ENCODE measurements at places on chromosomes 12 and 14.

GRCh38 chr12:111841236-111841749 lies 735 bp upstream of the MAPKAPK5 start:
- no peak for DNase-seq

DNA sequence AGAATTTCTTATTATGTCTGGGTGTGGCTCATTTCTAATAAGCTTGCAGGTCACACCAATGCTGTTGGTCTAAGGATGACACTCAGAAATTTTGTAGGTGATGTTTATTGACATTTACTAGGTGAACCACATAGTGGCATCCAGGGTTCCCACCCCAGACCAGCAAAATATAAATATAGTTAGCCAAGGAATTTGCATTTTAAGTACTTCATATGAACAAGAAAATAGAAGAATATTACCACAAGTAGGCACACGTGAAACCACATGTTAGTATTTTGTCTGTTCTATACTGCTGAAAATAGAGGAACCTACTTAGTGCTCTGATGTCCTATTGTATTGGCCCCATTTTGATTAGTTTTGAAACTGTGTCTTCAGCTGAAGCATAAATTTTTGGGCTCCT lies 71.1 kb downstream of the USP15 start:
- DNase-seq, result peak; percentile 5

- DNase-seq, result peak; percentile 40
These were observed 30.5 kb upstream of the AP4S1 start for GRCh38 chr14:30994681-30995620.

DNA sequence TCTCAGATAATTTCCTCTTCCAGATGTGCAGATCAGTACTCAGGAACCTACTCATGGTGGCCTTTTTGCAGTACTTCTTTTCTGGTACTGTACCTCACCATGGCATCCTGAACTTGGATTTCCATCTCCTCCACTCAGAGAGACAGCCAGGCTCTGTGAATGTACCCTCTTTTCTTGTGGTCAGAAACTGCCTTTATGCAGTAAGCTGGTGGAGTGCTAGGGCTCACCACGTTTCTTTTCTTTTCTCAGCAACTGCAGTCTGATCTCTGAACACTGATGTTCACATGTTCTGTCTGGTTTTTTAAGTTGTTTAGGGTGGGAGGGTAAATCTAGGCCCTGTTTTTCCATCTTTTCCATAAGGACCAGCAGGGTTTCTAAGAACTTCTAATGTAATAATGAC lies 99.8 kb upstream of the NRXN3 start:
- DNase-seq, result no peak

DNA sequence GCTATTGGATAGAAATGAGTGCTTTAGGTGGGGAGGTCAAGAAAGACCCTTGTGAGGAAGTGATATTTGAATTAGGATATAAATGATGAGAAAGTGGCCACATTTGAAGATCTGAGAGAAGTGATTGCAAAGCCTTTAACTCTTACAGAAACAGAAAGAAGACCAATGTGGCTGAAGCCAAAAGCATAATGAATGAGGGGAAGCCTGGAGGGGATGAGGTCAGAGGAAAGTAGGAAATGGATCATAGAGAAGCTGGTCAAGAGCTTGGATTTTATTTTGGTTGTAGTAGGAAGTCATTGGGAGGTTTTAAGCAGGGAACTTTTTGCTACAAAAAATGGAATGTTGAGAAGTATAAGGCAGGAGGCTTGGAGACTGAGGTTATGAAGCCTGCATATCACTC lies 3.5 kb upstream of the GYS2 start:
- DNase-seq, result no peak

DNA sequence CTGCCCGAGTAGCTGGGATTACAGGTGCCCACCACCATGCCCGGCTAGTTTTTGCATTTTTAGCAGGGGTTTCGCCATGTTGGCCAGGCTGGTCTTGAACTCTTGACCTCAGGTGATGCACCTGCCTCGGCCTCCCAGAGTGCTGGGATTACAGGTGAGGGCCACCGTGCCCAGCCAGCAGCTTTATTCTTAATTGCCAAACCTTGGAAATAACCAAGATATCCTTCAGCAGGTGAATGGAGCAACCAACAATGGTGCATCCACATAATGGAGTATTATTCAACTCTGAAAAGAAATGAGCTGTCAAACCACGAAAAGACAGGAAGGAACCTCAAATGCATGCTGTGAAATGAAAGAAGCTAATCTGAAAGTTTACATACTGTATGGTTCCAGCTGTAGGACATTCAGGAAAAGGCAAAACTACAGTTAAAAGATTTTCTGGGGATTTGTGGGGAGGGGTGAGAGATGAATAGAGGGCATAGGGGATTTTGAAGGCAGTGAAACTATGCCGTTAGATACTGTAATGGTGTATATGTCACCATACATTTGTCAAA lies 118.8 kb upstream of the CCND2 start:
- DNase-seq, result no peak

GRCh38 chr12:128474916-128475315 lies 207.9 kb downstream of the TMEM132C start:
- no peak for DNase-seq

GRCh38 chr14:56207626-56208292 lies 89.5 kb downstream of the PELI2 start:
- no peak for DNase-seq

DNA sequence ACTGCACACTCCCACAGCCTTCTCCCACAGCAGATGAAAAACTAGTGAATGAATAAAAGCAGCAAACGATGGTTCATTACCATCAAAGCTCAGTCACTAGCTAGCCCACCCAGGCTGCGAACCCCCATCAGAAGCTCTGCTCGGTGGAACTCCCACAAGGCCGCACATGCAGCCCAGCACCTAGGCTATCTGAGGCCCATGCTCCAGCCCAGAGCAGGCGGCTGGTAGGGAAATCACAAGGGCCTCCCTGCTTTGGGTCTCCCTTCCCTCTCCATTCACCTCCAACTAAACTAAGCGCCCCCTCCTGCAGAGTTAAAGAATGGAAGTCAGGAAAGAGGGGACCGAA lies 69.0 kb downstream of the ITPK1 start:
- DNase-seq, result no peak

GRCh38 chr12:63977441-63977840 lies 132.9 kb downstream of the SRGAP1 start:
- peak; percentile 63 for DNase-seq

- DNase-seq, result no peak
These were observed 38.0 kb downstream of the IQSEC3 start for GRCh38 chr12:104551-105081.

DNA sequence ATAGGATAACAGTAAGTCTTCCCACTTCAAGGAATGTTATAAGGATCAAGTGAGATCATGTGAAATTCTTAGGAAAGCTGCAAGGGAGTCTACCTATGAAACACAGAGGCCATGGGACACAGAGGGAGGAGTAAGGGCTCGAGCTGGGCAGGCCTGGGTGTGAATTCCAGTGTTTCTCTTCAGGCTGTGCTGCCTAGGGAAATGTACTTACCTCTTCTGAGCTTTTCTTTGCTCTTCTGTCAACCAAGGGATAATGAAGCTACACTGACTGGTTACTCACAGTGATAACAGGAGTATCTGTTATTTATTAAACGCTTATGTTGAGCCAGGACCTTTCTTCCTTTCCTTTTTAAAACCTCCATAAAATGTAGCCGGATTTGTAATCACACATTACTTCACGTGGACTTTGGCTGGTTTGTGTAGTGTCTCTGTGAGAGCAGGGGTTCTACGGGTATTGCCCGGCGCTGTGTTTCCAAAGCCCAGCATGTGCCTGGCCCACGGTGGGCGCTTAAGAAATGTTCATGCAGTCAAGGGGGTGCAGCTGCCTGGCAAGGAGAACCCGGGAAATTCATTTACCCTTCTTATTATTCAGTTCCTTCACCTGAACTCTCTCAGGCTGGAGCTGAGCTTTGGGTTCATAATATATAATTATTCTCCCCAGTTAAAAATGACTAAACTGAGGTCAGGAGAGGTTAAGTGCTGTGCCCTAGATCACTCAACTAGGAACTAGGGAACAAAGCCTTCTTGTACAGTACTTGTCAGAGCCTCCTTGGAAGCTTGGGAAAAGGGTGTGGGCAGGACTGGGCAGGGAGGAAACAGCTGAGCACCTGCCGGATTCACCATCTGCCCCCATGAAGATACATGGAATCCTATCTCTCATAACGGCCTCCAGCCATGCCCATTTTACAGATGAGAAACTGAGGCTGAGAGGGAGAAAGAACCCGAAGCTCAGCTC lies 214.2 kb downstream of the CACNA1C start:
- DNase-seq, result no peak

DNA sequence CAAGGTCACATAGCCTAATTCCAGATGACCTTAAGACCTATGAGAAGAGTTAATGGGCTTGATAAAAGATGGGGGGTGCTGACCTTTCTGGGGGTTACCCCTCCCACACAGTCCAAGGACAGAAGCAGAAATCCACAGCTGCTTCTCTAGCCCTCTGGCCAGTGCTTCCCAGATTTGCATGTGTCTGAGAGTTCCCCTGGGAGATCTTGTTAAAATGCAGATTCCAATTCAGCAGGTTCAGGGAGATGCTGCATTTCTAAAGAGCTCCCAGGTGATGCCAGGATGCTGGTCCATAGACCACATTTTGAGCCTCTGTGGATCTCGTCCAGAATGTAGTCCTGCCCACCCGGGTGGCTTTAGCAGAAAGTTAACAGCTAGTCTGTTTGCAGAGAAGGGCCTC lies 82.1 kb downstream of the WSCD2 start:
- no peak for DNase-seq

DNA sequence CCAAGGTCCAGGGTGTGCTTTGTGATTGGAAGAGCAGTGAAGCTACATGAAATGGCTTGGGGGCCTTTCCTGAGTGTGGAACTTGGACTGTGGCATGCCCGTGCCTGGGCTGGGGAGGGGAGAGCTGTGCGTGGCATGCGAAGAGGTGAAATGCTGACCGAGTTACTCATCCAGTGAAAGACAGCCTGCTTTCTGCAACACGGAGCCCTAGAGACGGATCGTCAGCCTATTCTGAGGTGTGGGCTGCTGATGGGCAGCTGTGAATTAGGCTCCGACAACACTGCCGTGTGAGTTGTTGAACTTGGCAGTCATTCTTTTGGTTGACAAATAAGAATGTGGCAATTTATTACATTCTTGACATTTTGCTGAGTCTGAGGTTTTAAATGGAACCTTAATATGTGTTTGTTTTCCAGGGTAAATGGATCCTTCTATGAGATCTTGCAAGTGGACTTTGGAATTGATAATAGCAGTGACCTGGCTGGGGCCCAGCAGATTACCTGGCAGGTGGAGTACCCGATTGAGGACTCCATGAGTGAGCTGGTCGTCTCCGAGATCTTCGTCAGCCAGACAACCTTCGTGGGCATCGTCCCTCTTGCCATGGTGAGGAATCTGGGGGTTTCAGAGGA lies 453.9 kb downstream of the AACS start:
- DNase-seq, result no peak

- no peak for DNase-seq
These were observed 22.8 kb downstream of the ANO2 start for GRCh38 chr12:5921966-5922899.

DNA sequence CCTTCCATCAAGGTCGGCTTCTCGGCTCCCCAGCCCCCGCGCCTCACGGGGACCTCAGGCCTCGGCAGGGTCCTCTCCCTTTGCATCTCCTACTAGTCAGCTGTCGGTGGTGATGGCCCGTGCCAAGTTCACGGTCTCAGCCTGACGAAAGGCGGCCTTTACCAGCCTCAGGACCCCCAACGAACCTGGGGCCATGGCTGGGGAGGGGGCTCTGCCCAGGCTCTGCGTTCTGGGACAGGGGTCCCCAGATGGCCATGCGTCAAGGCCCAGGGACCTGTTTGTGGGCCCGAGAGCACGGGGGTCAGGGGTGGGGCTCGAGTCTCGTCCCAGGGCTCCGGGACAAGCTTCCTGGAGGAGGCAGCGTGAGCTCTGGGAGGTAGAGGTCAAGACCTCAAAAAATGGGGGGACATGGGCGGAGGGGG lies 32.8 kb upstream of the DEGS2 start:
- no peak for DNase-seq

DNA sequence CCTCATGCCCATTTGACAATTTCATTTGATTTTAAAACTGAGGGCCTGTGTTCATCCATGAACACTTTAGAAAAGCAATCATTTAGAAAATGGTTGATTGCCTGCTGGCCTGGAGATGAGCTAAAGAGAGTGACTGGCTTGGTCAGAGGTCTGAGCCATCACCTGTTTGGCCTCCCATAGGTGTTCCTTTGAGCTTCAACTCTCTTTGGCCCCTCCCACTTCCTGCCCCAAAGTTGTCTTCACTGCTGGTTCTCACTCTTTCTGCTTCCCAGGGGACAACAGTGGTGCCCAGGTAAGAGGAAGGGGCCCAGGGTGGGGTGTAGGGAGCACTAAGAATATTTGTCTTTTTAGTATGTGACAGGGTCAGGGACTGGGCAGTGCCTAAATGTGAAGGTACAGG lies 4.9 kb upstream of the TCP11L2 start:
- DNase-seq, result no peak

DNA sequence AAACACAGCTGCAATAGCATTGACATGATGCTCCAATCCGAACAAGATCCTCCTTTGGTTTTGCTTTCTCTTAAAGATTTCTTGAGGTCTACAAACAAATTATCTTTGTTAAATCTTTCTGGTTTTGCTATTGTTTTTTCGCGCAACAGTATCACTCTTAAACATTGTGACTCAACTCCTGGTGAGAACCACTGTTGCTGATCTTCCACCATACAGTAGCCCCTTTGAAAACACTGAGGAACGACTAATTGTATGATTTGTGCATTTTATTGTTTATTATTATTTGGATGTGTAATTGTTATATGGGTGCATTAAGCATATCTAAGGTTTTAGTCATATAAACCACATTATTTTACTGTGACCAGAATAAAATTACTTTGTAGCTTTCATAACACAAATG lies 282.8 kb downstream of the EGLN3 start:
- DNase-seq, result no peak

GRCh38 chr12:29148911-29149690 lies at the start of gene FAR2:
TSS of gene FAR2 (plus strand) at chr12:29149278. CDS start at chr12:29270450, 121,172 bp downstream.
- peak; percentile 57 for DNase-seq

- DNase-seq, result no peak
These were observed 147.1 kb upstream of the MYL2 start for GRCh38 chr12:111067498-111067897.

GRCh38 chr12:55930771-55931316 lies at the start of gene DGKA:
TSS of gene DGKA (plus strand) at chr12:55931162. CDS start at chr12:55936504, 5,342 bp downstream.
- peak; percentile 82 for DNase-seq

GRCh38 chr14:30064454-30064853 lies 136.8 kb upstream of the PRKD1 start:
- DNase-seq, result peak; percentile 61

- peak; percentile 14 for DNase-seq
These were observed 27.2 kb downstream of the EFCAB11 start for GRCh38 chr14:89927186-89927865.

DNA sequence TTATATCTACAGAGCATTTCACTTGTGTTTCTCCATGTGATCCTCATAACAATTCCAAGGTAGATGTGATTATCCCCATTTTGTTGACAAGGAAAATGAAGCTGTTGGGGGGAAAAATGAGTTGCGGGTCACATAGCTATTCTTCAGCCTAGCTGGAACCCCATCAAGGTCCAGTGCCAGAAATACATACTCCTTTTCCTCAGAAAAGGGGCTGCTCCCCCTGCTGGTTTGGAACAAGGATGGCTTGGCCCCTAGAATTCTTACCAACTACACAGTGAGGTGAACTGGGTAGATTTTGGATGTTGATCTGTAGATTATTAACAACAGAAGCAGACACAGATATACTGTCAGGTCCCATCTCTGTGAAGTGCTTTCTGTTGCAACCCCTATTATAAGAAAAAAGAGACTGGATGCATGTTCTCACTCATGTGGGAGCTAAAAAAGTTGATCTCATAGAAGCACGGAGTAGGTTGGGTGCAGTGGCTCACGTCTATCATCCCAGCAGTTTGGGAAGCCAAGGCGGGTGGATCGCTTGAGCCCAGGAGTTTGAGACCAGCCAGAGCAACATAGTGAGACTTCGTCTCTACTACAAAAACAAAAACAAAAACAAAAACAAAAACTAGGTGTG lies 8.9 kb downstream of the IKZF4 start:
- DNase-seq, result peak; percentile 43

Measured in fibroblast of gingiva (primary cell).